ENCODE measurements at places on chromosomes 1 and 21.
A peak's percentile ranks its signal among the peaks of the same experiment; 100 is the strongest.

GRCh38 chr1:163395790-163396189, 74.0 kb downstream of the NUF2 start:
- no peak for DNase-seq

DNA sequence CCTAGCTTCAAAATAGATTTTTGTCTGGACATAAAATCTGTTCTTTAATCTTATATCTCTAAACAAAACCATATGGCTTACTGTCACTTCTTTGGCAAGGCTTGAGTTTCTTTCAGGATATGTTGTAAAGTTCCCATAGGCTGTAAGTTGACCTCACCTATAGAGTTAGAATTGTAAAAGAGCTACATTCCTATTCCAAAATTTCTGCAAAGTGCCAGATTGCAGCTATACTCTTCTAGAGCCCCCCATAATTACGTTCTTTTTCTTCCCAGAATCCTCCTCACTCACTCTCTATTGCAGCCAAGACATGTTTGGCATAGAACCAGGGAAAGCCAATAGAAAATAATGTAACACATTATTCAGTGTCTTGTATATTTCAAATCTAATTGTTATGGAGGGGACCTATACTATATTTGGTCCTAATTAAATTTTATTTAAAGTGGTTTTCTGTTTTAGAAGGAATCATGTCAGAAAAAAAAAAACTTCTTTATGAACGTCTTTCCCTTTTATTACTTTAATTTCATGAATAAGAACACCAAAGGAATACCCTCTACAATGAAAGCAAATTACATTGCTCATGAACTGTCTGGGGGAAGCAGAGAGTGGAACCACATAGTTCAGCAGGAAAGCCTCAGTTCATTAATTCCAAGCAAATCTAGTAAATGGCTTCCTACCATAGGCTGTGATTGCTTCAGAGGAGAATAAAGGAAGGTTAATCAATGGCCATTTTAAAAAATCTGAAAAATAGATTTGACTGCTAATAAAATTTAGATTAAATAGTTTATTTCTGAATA, 22.3 kb downstream of the CTTNBP2NL start:
- no peak for DNase-seq

GRCh38 chr1:99352821-99353220, 88.5 kb downstream of the PLPPR4 start:
- DNase-seq = no peak

GRCh38 chr21:27647921-27648320, 681.0 kb upstream of the ADAMTS5 start:
- DNase-seq = no peak

- DNase-seq = no peak
Observed at GRCh38 chr1:31828926-31829690, 13.3 kb upstream of the SPOCD1 start.

DNA sequence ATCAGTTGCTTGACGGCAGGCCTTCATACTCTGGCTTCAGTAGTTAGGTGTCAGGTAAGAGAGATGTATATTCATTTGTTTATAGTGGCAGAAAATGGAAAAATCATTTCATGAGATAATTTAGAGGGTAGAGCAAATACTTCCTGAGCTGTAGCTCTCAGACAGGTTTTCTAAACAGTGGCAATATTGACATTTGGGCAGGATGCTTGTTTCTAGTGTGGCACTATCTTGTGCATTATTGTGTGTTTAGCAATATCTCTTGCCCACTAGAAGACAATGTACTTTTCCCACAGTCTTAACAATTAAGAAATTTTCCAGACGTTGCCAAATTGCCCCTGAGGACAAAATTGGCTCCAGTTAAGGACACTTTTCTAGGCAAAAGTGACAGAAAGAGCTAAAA, 1143.1 kb downstream of the PLA2G4A start:
- DNase-seq = no peak

GRCh38 chr1:111402083-111402482, 25.5 kb downstream of the OVGP1 start:
- no peak for DNase-seq

DNA sequence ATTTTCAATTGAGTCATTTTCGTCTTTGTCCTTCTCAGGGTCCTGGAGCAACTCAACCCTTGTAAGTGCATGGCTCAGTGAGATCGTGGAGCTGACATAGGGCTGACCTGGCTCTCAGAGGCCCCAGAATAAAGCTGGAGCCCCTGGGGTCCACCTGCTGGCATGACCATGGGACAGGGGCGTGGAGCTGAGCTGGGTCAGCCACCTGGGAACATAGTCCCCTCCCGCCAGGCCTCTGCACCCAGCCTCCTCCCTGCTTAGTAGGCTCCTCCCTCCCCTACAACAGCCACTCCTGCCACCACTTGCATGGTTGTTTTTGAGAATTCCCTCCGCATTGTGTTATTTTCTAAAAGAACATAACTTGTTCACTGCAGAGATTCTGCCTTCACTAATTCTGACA, 3.1 kb upstream of the RIPK4 start:
- DNase-seq = no peak

GRCh38 chr1:117714546-117714945, 108.7 kb downstream of the TENT5C start:
- no peak for DNase-seq

DNA sequence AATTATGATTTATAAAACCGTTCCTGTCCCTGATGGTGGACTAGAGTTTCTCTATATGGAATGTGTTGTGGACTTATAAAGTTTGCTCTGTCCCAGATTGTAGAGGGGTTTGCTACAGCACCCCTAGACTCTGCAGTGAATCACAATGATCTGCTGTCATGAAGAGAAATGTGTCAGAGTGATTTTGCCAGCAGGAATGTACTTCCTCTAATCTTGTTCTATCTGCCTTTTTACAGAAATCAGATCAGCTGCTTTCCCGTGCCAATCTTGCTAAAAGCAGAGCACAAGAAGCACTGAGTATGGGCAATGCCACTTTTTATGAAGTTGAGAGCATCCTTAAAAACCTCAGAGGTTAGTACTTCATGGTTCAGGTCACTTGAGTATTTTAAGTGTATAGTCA, 52.0 kb downstream of the LAMC2 start:
- no peak for DNase-seq

DNA sequence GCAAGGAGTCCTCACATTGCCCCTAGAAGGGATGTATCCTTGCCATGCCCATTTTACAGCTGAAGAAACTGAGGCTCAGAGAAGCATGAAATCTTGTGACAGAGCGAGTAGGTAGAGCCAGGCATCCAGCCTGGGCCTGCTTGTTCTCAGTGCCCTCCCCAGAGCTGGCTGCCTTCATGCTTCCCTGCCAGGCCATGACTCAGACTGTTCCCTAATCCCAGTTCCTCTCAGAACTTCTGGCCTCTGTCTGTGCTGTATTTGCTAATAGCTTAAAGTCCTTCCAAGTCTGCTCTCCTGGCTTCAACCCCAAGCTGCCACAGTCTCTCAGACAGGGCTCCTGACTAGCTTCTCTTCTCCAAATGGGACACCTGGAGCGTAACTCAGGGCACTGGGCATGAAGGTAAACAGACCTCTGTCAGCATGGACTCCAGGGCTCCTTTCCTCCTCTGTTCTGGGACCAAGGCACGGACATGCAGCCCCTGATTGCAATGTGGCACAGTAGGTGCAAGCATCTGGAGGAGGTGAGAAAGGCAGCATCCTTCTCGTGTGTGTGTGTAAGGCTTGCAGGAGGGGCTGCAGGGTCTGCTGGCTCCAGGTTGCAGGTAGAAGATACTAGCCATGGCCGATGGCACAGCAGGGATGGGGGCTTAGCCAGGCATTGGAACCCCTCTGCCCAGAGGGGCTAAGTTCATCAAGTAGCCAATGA, 122.7 kb downstream of the HMGB4 start:
- DNase-seq = no peak

- DNase-seq = no peak
Observed at GRCh38 chr1:32755098-32755809, 52.7 kb upstream of the SYNC start.

DNA sequence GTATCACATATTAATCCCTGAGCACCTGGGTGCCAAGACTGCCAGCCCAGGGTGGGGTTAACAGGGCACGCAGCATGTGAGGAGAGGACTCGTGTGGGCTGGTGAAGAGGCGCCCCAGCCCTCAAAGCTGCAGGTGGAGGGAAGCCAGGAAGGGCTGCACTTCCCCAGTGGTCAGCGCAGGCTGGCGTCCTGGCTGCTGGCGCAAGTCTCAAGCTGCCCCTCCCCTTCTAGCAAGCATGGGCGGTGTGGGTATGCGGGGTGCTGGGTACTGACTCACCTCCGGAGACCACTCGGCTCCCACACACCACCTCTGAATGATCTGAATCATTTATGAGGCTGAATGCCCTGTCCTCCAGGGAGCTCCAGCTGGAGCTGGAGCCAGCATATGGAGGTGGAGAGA, 44.0 kb downstream of the EIF2D start:
- no peak for DNase-seq

DNA sequence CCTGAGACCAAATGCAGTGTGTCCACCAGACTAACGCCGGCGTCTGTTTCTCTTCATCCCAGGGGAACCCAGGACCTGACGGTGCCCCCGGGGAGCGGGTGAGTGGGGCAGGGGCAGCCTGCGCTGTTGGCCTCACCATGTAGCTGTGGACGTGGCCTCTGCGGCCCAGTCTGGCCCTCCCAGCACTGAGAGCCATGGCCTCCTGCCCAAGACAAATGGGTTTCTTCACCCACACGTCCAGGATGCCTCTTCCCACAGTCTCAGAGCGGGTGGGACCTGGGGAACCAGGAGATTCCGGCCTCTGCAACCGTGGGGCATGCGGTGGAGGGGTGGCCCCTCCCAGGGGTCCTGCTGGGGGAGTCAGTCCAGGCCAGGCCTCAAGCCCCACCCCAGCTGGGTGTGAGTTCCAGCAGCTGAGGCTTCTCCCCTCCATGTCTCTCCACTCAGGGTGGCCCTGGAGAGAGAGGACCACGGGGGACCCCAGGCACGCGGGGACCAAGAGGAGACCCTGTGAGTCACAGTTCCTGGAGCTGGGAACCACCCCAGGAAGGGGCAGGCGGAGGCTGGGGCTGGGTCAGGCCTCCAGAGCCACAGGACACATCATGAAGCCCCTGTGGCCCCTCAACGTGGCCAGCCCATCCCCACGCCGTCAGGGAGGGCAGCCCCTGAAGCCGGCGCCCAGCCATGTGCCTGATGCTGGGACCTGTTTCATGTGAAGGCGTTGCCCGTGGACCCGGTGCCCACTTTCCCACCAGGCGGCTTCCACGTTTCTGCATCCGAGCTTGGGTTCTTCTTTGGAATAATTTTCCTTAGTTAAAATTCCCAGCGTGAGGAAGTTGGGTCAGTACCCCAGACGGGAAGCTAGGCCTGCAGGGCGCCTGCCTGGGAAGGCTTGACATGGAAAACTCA, 11.0 kb downstream of the COL6A1 start:
- no peak for DNase-seq

GRCh38 chr1:31586376-31587327, 10.3 kb downstream of the TINAGL1 start:
- no peak for DNase-seq

DNA sequence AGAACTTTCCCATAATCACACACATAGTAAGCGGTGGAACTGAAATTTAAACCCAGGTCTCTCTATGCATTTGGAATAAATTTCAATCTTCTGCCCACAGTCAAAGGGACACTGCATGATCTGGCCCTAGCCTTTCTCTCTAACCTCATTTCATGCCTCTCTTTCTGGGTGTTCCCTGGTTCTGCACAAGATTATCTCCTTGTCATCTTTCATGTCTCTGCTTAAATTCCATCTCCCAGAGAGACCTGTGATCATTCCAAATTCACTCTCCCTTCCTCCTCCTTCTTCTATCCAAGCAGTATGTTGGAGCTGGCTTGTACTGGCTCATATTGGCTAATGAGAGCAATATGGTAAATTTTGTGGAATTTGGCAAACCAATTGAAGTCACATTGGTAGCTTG, 22.2 kb downstream of the ETV3L start:
- no peak for DNase-seq

DNA sequence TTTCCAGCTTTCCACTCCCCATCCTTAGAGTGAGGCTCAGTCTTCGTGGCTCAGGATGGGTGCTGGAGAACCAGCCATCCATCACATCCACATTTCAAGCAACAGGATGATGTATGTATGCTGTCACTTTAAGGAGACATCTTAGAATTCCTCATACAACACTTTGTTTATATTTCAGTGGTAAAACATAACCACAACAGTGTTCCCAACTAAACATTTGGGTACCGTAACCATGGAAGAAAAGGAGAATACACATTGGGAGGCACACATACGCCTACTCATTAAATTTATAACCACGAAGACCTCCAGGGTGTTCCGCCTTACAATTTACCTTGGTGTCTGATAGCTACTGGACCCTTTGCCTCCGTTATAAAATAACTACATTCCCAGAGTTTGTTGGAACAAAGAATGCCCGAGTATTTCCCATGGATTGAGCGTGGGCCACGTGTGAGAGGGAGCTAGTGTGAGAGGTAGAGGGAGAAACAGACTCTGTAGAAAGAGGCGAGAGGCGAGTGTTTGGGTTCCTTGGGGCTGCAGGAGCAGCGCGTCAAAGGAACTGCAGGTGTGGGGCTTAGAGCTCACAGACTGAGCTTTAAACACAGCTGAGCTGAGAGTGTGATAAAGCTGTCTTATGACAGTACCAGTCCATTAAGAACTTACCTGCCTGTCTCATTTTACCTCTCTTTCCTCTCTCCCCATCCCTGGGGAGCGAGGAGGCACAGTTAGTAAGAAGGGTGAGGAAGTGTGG, 111.5 kb upstream of the USP24 start:
- DNase-seq = no peak

DNA sequence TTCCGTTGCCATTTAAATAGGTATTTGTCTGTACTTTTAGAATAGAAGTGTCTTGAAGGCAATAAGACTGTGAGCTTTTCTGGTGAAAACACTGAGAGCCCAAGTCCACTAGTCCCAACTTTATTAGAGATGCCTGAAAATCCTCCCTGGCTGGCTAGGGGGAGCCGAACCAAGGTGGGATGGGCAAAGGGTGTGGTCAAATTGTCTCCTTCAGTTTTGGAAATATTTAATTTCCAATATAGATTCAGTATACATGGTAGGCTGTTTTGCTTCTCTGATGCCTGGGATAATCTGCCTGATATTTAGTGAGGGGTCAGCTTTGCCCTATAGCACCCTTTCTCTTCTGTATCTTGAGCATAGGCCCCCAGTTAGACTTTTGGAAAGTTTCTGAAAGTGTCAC, 3.5 kb downstream of the ROR1 start:
- DNase-seq = no peak

GRCh38 chr1:96722161-96722922, 758 bp downstream of the PTBP2 start:
- peak; percentile 70 for DNase-seq

DNA sequence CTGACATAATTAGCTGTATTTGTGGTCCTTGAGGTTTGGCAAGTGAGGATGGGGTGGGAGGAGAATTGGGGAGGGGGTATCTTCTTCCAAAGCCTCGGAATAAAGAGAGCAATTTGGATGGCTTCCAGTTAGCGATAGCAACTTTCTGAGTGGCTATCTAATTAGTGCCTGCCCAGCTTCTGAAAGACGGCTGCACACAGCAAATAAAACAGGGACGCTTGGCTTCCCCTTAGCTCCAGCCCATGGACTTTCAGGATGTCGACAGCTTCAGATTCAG, 31.1 kb downstream of the KLHDC7A start:
- no peak for DNase-seq
